ENCODE measurements at places on chromosomes 2 and 18.

DNA sequence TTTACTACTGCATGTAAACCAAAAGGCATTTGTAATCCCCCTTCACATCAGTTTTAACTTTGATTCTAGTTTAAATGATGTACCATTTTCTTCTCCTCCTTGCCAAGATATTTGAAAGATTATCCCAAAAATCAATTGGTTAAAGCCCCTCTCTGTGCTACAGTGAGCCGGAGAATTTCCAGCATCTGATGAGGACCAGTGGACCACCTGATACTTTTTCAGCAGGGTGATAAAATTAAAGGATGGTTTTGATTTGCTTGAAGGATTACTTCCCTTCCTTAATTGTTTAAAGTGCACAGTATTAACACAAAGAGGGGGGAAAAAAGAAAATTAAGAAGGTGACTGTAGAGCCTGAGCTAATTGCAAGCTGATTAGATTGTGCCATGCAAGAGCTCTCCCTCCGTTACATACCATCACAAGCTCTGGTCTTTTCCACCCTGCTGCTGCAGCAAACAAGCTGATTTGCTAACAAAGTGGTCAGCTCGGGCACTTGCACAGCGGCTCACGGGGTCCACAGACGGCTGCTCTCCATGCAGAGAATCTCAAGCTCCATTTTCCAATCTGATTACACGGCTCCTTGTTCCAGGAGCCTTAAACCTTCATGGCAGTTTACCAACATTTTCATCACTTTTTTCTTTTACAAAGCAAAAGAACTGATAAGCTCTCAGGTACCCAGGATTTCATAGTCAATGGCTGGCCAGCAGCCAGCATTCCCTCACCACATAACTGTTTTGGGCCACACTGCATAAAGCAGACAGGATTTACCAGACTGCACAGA lies 22.1 kb downstream of the FIGN start:
- DNase-seq, result no peak

DNA sequence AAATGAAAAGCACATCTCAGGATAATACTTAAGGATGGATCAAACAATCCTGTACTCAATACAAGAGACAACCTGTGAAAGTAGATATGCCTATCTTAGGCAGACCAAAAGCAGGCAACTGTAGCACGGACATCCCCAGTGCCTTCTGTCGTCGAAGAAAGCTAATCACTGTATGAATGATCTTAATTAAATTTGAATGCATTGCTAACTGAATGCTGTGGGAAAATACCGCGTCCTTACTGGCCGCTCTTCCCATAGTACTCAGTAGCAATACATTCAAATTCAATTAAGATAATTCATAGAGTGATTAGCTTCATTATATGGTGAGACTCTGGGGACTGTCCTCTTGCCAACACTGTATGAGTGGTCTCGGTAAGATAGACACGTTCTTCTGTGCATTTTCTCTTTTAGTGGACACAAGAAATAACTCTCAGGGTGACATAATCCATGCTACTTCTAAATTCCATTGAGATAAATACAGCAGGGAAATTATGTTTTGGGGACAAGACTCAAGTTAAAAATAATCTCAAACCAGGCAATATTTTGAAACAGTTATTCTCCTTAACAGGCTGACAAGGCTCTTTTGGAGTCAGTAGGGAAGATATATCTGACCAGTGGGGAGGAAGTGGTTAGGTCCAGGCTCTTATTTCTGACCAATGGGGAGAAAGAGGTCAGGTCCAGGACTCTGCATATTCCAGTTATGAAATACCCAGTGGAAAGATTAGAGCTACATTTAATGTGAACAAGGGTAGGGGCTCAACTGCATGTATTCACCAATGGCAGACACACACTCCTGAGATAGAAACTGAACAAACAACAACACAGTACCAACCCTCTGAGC lies 97.3 kb downstream of the DOCK10 start:
- DNase-seq, result no peak

GRCh38 chr2:166360906-166361305 lies 14.8 kb downstream of the SCN9A start:
- no peak for DNase-seq

- no peak for DNase-seq
Observed at GRCh38 chr2:142673836-142674235, 203.6 kb upstream of the KYNU start.

DNA sequence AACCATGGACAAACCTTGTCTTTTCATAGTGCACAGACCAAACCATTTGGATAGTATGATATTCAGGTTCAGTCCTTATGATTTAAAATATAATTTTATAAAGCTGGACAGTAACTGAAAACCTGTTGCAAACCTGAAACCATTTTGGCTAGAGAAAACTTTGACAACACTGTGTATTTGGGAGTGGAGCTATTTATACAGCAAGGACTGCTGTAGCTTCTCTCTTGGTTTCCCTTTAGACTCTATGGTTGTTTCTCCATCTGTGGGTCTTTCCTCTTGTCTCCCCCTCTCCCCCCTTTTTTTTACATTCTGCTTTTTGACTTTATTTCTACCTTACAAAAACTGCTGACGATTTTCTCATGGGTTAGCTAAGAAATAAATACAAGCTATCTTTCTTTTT lies 581.7 kb downstream of the SLC4A3 start:
- no peak for DNase-seq

DNA sequence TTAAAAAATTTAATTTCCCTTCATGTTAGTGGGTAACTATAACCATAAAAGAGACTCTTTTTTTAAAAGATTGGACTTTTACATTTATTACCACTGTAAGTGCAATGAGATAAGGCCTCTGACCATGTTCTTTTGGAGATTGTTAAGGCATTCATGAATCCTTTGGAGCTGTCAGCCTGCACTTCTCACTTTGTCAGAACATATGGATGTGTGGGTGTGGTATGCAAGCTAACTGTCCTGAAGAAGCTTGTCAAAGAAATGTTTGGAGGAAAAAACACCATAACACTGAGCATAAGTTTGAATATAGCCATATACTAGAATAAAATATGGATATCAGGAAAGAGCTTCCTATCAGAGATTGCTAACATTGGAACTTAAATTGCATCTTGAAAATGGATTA lies 754.1 kb downstream of the DPP10 start:
- no peak for DNase-seq

DNA sequence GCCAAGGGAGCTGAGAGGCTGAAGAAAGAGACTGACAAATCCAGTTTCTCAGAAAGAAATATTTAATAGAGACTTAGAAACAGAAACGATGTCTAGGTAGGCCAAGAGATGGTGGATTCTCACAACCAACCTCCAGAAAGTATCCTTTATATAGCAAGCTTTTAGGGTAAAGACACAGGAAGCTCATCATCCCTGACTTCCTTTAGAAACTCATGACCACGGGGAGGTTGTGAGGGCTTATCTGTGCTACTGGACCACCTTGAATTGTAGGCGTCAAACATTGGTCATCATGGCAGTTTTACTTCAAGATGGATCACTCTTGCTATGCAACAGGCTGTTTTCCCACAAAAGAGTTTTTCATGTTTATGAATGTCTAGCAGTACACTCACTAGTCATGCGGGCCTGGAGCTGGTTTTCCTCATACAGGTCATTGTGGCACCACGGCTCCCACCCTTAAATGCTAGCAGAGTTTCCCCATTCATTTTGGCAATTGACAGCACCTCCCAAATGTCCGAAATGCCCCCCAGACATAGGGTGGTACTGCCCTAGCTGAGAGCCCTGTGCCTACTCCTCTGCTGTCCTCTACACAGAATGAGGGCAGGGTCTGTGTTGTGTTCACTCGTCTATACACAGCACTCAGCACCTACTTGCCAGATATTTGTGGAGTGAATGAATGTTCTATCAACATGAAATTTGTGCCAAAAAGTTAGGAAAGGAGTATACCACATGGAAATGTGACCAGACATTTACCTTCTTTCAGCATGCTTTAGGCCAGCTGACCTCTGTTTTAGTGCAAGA lies 89.0 kb downstream of the TMEM247 start:
- DNase-seq, result no peak

GRCh38 chr18:48657447-48658120 lies 118.8 kb downstream of the CTIF start:
- DNase-seq, result no peak

DNA sequence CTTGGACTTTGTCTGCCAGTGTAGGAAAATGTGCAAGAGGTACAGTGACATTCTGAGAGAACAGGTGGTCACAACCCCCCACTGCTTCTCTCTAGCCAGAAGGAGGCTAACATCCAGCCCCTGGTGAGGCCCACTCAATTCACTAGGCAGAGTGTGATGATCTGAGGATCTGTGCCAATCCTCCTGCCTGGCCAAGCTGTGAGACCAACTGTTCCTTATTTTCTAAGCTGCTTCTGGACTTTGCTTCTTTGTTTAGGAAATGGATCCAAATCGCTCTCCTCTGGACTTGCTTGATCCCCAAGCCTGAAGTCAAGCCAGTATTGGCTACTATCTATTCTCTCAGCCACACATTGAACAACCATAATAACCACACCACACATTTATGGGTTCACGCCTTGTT lies 202.8 kb downstream of the PIK3C3 start:
- DNase-seq, result no peak

DNA sequence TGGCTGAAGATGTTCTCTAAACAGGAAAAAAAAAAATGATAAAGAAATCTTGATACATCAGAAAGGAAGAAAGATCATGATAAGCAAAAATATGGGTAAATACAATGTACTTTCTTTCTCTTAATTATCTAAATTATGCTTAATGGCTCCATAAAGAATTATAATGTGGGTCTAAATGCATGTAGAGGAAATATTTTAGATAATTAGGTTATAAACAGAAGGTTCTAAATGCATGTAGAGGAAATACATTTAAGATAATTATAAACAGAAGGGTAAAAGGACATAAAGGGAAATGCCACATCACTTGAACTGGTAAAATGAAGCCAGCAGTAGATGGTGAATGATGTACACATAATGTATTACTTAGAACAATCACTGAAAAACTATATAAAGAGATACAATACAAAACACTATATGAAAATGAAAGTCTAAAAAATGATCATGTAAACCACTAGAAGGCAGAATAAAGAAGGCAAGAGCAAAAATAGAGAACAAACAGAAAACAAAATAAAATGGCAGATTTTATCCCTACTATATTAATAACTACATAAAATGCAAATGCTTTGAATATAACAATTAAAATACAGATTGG lies 308.4 kb upstream of the CDH2 start:
- DNase-seq, result no peak
